ENCODE measurements at places on chromosomes 1 and 21.

DNA sequence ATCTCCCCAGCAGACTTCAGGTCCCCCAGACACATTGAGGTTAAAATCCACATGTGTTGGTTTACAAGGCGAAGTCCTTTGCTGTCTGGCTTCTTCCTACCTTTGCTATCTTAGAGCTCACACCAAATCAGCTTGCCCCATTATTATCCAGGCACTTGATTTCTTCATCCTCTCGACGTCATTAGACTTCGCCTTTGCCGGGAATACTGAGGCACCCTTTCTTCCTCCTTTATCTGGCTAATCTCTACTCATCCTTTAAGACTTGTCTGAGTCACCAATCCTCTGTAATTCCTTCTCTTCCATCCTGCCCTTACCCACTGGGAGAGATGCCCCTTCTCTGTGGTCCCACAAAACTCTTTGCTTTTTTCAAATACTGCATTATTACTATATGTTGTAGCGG, 9.2 kb upstream of the XCL2 start:
- DNase-seq, result no peak

DNA sequence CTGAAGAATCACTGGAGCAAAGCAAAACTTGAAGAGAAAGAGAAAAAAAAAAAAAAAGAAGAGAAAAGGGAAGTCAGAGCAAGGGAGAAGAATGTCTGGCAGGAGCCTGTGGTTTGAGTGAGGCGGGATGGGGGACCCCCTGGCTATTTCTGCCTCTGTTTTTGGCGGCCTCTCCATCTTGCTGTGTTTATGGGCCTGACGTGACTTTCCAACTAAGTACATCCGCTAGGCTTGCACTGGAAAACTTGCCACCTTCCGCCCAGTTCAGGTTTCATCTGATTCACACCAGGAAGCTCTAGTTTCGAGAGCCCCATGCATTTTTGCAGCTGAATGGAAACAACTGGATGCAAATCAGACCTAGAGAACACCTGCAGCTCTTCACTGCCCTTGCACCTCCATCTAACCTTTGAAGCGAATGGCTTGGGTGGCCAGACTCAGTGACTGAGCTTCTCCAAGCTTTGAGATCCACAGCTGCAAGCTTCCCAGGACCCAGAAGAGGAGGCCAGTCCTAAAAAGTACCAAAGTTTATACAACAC, 28.0 kb downstream of the TBX15 start:
- DNase-seq, result no peak

DNA sequence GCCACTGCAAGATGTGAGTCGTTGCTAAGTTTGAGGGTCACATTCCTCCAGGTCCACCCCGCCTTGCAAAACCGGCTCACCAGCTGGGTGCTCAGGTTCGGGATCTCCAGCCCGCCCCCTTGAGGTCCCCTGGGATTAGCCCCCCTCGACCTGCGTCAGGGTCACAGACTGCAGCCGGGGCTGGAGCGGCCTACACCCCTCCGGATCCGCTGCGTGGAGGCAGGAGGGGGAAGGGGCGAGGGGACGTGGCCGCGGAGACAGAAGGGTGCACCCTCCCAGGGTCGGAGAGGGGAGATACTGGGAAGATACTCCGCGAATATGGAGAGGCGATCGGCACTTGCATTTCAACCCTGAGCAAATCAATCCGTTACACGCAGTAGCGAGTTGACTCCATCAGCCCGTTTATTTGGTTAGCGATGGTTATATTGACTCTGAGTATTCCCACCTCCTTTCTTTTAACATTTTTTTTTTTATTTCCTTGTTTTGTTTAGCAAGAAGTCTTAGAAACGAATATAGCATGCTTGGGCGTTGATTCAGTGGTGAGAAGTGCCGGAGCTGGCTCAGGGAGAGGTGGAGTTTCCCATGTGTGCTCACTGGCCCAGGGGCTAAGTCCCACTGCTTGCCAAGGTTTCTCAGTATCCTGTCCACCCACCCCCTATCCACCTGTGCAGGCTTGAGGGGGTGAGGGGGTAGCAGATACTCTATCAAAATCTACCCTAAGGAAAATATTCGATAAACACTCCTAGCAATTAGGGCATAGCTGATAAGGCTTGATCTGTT, 997 bp downstream of the IFNAR2 start:
- DNase-seq, result peak; percentile 39

GRCh38 chr1:173354937-173355280, 122.2 kb upstream of the PRDX6 start:
- DNase-seq, result no peak

- no peak for DNase-seq
These were observed 166.6 kb upstream of the COL11A1 start for GRCh38 chr1:103274886-103275285.

DNA sequence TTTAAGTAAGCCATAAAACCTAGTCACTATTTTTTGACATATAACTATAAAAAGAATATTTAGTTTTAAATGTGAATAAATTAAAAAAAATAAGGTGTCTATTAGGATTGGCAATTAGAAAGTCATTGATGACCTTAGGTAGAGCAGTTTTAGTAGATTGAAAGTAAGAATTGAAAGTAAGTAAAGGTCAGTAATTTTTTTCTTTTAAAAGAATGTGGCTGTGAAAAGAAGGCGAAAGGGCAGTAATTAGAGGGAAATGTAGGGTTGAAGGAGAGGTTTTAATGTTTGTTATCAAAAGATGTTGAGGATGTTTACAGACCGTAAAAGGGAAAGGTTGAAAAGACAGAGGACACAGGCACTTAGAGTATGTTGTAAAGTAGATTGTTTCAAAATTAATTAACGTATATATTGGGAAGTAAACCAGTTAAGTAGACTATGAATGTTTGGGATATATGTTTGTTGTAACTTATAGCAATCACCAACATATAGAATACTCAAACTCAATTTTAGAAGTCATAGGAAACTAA, 41.0 kb downstream of the ZFYVE9 start:
- DNase-seq, result no peak

GRCh38 chr1:2961661-2962060, 59.6 kb upstream of the ACTRT2 start:
- no peak for DNase-seq

GRCh38 chr1:221829327-221830015, 87.6 kb upstream of the DUSP10 start:
- DNase-seq, result no peak

DNA sequence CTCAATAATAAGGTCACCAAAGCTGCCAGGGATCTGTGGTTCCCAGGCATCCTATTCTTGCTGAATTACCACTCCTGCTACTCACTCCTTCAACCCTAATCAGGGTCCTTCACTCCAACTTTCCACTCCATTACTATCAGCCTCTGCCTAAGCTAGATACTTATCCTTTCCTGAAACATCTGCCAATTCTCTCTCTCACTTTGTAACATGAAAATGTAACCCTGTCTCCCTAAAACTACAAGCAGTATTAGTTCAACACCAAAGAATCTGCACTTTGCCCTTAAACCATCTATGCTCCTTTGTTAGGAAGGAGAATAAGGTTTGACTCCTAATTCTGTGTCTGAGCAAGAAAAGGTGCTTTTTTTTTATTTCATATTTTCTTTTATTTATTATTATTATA, 15.5 kb upstream of the CXADR start:
- no peak for DNase-seq

DNA sequence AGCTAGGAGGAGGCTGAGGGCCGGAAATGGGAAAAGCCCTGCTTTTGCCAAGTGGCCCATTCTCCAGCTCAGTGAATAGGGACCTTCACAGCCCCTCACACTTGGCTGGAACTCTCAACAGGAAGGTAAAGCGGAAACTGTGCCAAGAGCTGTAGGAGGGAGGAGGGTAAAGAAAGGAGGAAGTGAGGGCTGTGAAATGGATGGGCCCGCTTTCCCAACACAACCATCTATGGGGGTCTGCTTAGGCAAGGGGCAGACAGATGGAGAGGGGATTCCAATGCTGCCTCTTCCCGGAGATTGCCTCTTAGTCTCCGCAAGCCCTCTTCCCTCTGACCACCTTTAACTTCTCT, 5.2 kb downstream of the INKA2 start:
- DNase-seq, result no peak

GRCh38 chr21:41168391-41169257, 664 bp downstream of the BACE2 start:
- DNase-seq, result peak; percentile 28

- DNase-seq, result no peak
These were observed 6.4 kb downstream of the CNR2 start for GRCh38 chr1:23906731-23907130.

- DNase-seq, result no peak
These were observed 72.8 kb downstream of the CAMK2N1 start for GRCh38 chr1:20413136-20413775.

DNA sequence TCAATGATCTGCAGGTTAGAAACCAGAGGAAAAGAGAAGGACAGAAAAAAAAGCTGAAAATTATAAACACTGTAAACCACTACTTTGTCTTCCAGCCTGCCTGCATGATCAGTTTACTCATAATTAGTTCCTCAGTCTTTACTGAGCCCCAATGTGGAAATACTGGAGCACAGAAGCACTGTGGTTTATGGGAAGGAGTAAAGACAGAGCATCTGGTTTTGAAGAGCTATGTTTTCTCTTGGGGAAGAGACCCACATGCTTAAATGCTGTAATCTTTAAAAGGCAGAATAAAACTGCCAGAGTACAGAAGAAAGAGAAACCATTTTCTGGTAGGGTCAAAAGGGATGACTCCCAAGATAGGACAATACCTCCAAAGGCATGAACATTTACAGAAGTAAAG, 159.0 kb upstream of the ZNHIT6 start:
- no peak for DNase-seq

DNA sequence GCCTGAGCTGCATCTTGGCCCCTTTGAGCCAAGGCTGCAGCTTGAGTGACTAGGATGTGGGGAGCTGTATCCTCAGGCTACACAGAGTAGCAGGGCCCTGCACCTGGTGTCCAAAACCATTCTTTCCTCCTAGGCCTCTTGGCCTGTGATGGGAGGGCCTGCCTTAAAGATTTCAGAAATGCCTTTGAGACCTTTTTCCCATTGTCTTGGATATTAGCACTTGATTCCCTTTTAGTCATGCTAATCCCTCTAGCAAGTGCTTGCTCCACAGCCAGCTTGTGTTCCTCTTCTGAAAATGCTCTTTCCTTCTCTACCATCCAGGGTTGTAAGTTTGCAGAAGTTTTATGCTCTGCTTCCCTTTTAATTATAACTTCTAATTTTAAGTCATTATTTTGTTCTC, 21.7 kb upstream of the KIRREL1 start:
- no peak for DNase-seq

DNA sequence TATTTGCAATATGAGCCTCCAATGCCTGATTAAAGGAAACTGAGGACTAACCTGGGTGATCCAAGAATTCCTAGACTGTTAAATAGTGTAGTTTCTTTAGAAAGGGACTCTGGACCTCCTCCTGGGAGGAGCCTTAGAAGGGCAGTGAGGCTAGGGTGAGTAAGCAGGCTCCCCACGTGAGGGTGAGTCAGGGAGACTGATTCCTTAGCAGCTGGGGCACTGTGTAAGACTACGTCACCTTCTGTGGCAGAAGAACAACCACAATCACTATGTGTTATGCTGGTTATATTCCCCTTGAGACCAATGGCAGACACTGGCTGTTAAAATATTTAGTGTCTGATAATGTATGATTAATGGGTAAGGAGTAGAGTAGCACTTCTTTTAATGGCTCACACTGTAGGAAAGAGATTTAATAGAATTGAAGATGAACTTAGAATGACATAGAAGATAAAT, 53.3 kb upstream of the SYT14 start:
- no peak for DNase-seq

DNA sequence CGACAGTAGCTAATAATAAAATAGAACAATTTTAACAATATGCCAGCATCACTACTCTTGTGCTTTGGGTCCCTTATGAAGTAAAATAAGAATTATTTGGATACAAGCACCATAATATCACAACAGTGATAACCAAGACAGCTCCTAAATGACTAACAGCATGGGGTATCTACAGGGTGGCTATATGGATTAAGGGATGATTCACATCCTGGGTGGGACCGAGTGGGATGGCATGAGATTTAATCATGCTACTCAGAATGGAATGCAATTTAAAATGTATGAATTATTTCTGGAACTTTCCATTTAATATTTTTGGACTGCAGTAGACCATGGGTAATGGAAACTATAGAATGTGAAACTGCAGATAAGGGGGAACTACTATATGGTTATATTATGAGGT, 28.1 kb upstream of the B3GALNT2 start:
- no peak for DNase-seq

DNA sequence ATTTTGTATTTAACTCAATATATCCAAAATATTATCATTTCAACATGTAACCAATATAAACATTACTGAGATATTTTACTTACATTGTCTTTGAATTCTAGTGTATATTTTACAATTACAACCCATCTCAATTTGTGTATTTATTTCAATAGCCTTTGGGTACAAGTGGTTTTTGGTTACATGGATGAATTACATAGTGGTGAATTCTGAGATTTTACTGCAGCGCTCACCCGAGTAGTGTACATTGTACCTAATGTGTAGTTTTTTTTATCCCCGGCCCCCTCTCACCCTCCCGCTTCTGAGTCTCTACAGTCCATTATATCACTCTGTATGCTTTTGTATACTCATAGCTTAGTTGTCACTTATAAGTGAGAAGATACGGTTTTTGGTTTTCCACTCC, 117.0 kb upstream of the GALNT2 start:
- DNase-seq, result no peak

- no peak for DNase-seq
These were observed 71.2 kb downstream of the FGGY start for GRCh38 chr1:59368008-59368670.

DNA sequence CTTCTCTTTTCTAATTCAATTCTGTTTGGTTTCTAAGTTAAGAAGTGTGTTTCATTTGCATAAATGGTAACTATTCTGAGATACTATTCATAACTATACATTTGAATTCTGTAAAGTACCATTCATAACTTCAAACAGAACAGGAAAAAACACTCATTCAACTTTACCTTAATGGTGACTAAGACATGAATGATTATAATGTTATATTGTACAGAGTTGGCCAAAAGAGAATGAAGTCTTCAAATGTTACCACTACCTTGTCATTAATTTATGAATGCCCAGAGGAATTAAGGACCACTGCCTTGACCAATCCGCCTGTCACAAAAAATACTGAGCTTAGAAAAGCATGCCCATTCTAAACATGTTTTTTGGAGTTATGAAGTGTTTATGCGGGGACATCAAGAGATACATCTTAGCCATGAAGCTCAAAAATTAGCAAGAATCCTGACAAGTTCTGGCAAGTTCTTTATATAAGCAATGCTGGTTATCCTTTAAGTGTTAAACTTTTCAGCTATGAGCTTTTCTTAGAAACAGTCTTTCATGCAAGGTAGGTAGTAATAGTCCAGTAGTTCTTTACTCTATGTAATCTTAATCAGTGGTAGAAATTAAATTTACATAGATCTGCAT, 7.9 kb downstream of the WASF2 start:
- DNase-seq, result no peak

- no peak for DNase-seq
These were observed 33.4 kb downstream of the SLAMF6 start for GRCh38 chr1:160489513-160490261.

- no peak for DNase-seq
These were observed 38.2 kb downstream of the PRKCZ start for GRCh38 chr1:2088458-2088857.

Data from C1 segment of cervical spinal cord (tissue), 14 donors.